Right renal cortex interstitium (tissue), 3 donors: ENCODE measurements at places on chromosomes 1 and 21.

DNA sequence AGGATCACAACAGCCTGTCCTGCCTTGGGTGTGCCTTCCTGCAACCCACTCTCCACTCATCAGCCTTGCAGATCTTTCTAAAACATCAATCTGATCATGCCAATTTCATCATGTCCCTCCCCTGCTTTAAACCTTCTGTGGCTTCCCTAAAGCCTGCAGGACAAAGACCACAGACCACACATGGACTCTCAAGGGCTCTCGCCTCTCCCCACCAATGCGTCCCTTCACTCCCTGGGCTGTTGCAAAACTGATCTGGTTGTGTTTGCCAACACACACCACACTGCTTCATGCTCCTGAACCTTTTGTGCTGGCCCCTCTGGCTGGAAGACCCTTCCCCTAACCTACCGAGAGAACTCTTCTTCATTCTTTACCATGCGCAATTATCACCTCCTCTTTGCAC, 72.4 kb downstream of the ITPKB start:
- DNase-seq: no peak

DNA sequence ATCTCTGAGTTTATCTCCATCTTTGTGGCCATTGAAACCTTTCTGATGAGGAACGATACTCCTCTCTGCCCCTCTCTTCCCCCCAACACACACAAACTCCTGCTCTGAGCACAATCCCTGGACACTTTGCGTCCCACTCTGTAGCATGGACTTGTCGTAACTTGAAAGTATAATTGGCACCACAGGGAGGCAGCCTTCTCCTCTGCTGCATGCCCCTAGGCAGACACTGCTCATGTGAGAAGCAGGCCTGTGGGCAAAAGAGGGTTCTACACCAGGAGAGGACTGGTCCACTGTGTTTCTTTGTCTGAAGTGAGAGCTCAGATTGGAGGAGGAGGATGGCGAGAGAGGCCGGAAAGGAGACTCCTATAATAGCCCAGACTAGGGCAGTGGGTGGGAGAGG, 3.8 kb upstream of the PARS2 start:
- DNase-seq: no peak

- no peak for DNase-seq
Observed at GRCh38 chr1:78070758-78071157, 25.0 kb downstream of the GIPC2 start.

- no peak for DNase-seq
Observed at GRCh38 chr1:225851805-225852204, 30.4 kb downstream of the TMEM63A start.

- no peak for DNase-seq
Observed at GRCh38 chr21:42373196-42373907, 7.0 kb upstream of the TFF1 start.
